ENCODE measurements at places on chromosomes 12 and 14. TPM values are rescaled to one million over a fixed set of nuclear protein-coding genes. Genes with fewer than 3 reads are reported as not detected.

The VPS37B gene
- total RNA-seq, result 26.6 TPM

The FAM90A1 gene
- 0.13 TPM for total RNA-seq

The INHBC gene
- total RNA-seq, result not detected

The LBHD2 gene
- not detected for total RNA-seq

The NTN4 gene
- total RNA-seq, result 17.3 TPM

The KRT5 gene
- total RNA-seq, result 4.1 TPM

The SLC25A47 gene
- total RNA-seq, result 0.48 TPM

The CLEC4D gene
- not detected for total RNA-seq

The DAO gene
- total RNA-seq, result not detected

The KRT82 gene
- total RNA-seq, result not detected

The CIT gene
- 12.3 TPM for total RNA-seq

The CD163L1 gene
- 0.16 TPM for total RNA-seq

The MYF5 gene
- not detected for total RNA-seq

The RITA1 gene
- 18.2 TPM for total RNA-seq

The TRIM9 gene
- 0.40 TPM for total RNA-seq

The SLC8A3 gene
- total RNA-seq, result 1.4 TPM

The NDUFB1 gene
- 318 TPM for total RNA-seq

The LAG3 gene
- not detected for total RNA-seq

The DENND5B gene
- total RNA-seq, result 5.6 TPM

The GPR65 gene
- not detected for total RNA-seq

The COPS7A gene
- total RNA-seq, result 80.7 TPM

The RNASE7 gene
- total RNA-seq, result not detected

The RPL10L gene
- total RNA-seq, result not detected

The BTBD7 gene
- 12.9 TPM for total RNA-seq
